ENCODE measurements at places on chromosomes 6 and 20.

DNA sequence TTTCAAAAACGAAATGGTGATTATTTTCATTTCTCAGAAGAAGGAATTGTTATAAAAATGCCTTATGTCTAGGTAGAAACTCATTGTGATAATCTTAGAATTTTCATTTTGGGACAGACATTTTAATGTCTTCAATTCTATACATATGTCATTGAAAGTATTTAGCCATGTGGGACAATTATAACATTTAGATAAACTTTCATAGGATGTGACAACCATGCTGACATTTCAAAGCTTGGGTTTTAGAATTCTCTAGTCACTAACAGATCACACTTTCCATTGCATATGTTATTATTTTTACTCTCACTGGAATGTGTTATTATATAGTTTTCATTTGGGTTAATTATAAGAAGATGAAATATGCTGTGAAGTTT lies 4.9 kb downstream of the TAGAP start:
- DNase-seq: no peak
- peak overlapping the region; percentile 95 for H3K27ac ChIP-seq
- H3K4me1 ChIP-seq: peaks cover 79% of the 10 kb centered on the region
- H3K27me3 ChIP-seq: no peaks in the 10 kb centered on the region
- H3K36me3 ChIP-seq: peaks cover 97% of the 10 kb centered on the region
- peak overlapping the region; percentile 94 for H3K4me3 ChIP-seq

DNA sequence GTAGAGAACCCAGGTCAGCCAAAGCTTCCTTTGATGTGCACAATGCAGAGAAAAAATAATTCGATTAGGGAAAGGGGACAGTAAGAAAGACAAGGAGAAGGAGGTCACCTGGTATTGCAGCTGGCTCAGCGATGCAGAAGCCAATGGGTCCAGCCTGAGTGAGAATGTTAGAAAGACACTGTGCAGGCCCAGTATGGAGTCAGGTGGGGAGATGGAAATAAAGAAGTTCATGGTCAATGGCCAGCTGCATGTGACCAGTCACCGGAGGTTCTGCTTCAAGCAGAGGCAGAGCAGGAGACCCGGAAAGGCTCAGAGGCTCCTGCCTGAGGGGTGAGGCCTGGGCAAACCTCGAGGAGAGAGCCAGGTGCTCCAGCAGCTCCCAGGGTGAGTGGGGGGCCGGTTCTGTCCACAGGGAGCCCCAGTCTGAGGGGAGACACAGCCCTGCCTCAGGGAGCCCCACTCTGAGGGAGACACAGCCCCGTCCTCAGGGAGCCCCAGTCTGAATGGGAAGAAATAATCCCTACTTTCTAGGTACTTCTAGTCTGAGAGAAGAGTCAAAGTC lies 51.3 kb downstream of the LRFN2 start:
- peaks cover 1% of the 10 kb centered on the region for H3K27me3 ChIP-seq
- no peak overlapping the region for H3K4me3 ChIP-seq
- DNase-seq: no peak
- no peaks in the 10 kb centered on the region for H3K4me1 ChIP-seq
- no peak overlapping the region for H3K27ac ChIP-seq
- no peaks in the 10 kb centered on the region for H3K36me3 ChIP-seq

DNA sequence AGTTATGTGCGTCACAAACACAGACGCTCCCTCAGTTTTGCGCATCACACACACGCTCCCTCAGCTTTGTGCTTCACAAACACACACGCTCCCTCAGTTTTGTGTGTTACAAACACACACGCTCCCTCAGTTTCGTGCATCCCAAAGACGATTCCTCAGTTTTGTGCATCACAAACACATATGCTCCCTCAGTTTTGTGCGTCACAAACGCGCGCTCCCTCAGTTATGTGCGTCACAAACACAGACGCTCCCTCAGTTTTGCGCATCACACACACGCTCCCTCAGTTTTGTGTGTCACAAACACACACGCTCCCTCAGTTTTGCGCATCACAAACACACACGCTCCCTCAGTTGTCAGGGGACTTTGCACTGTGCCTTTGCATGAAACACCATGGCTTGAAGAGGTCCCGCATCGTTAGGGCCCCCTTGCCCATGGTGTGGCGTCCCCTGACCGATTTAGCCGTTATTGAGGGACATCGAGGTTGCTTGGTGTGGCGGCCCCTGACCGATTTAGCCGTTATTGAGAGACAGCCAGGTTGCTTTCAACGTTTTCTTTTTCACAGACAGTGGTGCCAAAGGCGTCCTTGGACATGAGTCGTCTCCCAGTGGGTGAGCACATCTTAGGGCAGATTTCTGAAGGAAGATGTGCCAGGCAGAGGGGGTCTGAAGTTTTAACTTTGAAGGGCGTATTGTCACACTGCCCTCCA lies 28.1 kb upstream of the MYT1 start:
- H3K36me3 ChIP-seq: no peaks in the 10 kb centered on the region
- no peaks in the 10 kb centered on the region for H3K27me3 ChIP-seq
- DNase-seq: no peak
- H3K4me1 ChIP-seq: no peaks in the 10 kb centered on the region
- no peak overlapping the region for H3K4me3 ChIP-seq

GRCh38 chr6:3776881-3777507 lies 25.5 kb upstream of the PXDC1 start:
- H3K4me3 ChIP-seq: no peak overlapping the region
- H3K36me3 ChIP-seq: no peaks in the 10 kb centered on the region
- no peak for DNase-seq
- peaks cover 2% of the 10 kb centered on the region for H3K27me3 ChIP-seq
- no peaks in the 10 kb centered on the region for H3K4me1 ChIP-seq
- no peak overlapping the region for H3K27ac ChIP-seq

DNA sequence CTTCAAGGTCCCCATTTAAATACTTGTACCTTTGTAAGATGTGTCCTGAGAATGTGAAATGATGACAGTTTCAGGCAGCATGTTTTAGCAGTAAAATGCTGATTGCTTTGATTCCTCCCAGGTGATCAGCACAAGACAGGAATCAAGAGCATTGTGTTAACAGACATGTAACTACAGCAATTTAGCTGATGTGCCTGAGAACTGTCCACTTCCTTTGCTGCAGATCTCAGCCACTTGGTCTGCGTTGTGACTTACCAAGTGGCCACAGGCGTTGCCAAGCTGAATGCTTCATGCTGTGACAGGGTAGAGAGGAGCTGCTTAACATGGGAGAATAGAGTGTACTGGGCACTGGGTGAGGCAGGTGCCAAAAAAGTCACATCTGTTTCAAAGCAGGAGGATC lies 767.0 kb upstream of the POU3F2 start:
- no peak overlapping the region for H3K27ac ChIP-seq
- no peaks in the 10 kb centered on the region for H3K4me1 ChIP-seq
- H3K36me3 ChIP-seq: no peaks in the 10 kb centered on the region

- H3K36me3 ChIP-seq: no peaks in the 10 kb centered on the region
- no peaks in the 10 kb centered on the region for H3K4me1 ChIP-seq
- no peak for DNase-seq
- no peaks in the 10 kb centered on the region for H3K27me3 ChIP-seq
Measured at GRCh38 chr6:33609528-33609927, 11.6 kb upstream of the ITPR3 start.
